ENCODE measurements at places on chromosomes 5 and 9.

- DNase-seq: peak; percentile 37
These were observed at the start of gene HACD4 for GRCh38 chr9:21031091-21031807. Gene HACD4, minus strand, starts transcription at chr9:21031640. Its CDS starts 50 bp downstream, at chr9:21031590.

DNA sequence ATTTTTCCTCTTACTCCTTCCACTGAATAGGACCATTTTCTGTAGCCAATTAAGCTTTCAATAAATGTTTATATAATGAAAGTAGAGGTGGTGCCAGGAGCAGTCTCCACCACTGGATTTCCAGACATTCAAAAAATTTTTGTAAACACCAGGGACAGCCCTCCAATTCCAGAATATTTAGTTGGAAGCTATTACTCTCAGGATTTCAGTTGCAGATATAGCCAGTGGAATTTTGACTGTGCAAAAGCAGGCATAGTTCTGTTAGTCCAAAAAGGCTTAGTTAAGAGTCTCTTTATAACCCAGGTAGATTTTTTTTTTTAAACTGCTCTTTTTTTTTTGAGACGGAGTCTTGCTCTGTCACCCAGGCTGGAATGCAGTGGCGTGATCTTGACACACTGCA lies 138.1 kb upstream of the DMRT1 start:
- DNase-seq: no peak

- no peak for DNase-seq
These were observed 32.4 kb downstream of the TLE1 start for GRCh38 chr9:81656871-81657337.

DNA sequence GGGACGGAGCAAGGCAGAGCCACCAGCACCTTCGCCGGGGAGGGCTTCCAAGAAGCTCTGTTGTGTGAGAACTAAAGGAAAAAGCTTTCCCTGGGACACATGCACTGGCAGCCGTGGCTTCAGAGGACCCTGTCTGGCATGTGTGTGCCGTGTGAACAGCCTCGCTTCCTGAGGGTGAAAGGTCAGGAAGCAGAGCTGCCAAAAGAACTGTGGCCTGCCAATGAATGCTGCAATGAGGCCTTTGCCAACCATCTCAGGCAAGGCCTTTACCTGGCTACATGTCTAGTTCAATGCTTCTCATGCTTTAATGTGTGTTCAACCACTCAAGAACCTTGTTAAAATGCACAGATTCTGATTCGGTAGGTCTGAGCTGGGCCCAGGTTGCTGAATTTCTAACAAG lies 53.5 kb downstream of the NIPSNAP3B start:
- no peak for DNase-seq

GRCh38 chr9:121075251-121076036 lies 689 bp downstream of the CNTRL start:
- no peak for DNase-seq

- DNase-seq: no peak
These were observed 45.3 kb downstream of the INSL6 start for GRCh38 chr9:5140151-5140550.

- no peak for DNase-seq
These were observed 132.3 kb downstream of the MYO10 start for GRCh38 chr5:16803831-16804230.

DNA sequence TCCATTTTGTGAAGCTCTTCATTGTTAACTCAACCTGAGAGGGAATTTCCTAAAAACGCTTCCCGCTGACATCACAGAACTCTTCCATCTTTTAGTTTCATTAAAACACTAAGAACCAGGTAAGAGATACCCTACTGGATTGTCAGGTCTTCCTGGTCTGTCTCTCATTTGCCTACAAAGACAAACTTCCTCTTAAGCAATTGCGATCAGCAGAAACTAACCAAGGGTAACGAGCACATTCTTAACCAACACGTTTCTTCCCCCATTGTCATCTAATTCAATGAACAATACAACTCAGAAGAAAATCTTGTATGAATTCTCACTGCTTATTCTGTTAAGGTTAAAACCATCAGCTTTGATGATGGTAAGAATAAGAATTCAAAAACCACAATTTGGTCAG lies 6.6 kb downstream of the FBXW11 start:
- no peak for DNase-seq

GRCh38 chr9:111483439-111483857 lies 735 bp downstream of the ECPAS start:
- DNase-seq: peak; percentile 25

DNA sequence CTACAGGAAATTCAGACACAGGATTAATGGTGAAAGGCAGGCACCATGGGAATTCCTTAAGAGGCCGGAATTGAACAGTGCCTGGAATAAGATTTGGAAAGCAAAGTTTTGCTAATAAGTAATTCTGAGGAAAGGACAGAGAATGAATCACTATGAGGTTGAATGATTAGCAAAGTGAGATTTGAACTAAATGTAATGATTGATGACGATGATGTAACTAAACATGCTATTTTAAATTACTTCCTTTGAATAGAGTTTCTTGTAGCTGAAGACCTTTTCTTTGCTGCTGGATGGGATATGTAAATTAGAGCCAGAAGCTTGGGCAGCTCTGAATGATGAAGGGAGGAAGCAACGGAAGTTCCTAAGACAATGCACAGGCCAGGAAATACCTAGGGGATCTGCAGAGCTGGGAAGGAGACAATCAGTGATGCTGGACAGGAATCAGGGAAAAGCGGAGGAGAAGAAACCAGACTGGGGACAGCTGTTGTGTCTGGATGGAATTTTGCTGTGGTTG lies 482.0 kb downstream of the PSAT1 start:
- no peak for DNase-seq

- no peak for DNase-seq
These were observed 68.0 kb upstream of the IRX4 start for GRCh38 chr5:1950708-1951103.
